ENCODE measurements at places on chromosomes 7 and 10. TPM values are rescaled to one million over a fixed set of nuclear protein-coding genes. Genes with fewer than 3 reads are reported as not detected.

The PIK3AP1 gene
- 6.4 TPM for total RNA-seq

- no peak for DNase-seq
These were observed 486.5 kb downstream of the CALN1 start for GRCh38 chr7:71925663-71926062.

- DNase-seq = no peak
These were observed 104.0 kb downstream of the RALA start for GRCh38 chr7:39727231-39728012.

The TFR2 gene
- total RNA-seq = 1.2 TPM

GRCh38 chr10:35907548-35907947, 265.5 kb upstream of the FZD8 start:
- no peak for DNase-seq

The ELOVL3 gene
- total RNA-seq = not detected

DNA sequence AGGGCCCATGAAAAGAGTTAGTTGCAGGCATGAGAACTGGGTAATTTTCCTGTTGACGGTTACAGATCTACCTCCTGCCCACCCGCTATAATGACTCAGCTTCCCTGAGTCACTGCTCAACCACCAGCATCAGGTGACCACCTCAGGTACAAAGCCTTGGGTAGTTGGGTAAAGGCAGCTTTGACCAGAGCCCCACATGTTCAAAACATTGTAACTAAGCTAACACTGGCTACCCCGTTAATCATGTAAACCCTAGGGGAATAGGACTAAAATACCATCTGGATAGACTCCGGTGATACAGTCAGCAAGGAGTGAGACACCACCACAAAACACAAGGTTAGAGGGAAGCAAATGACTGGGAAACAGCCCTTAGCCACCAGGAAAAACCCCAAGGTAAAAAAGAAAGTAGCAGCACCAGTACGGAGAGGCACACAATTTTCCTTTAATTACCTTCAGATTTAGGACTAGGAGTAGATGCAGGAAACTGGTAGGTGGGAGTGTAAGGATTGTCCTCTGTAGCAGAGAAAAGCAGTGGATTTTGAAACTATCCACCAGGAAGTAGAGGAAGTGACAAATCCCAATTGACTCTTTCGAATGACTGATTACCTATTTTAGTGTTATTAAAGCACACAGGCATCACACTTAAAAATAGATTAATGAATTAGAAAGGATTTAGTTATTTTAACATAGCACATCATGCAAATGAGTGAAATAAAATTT, 103.5 kb upstream of the PDLIM1 start:
- DNase-seq = no peak
